ENCODE measurements at places on chromosomes 1 and 21. TPM values are rescaled to one million over a fixed set of nuclear protein-coding genes. Genes with fewer than 3 reads are reported as not detected.
A peak's percentile ranks its signal among the peaks of the same experiment; 100 is the strongest.

AGO4 gene
- total RNA-seq = 23.6 TPM

PRRX1 gene
- 25.9 TPM for total RNA-seq

GRCh38 chr1:21689661-21690372, 20.7 kb upstream of the RAP1GAP start:
- DNase-seq = no peak

- peak; percentile 71 for DNase-seq
Observed at GRCh38 chr1:117562581-117563491, 43.0 kb upstream of the TENT5C start.

GRCh38 chr21:41680444-41681347, 86.2 kb downstream of the RIPK4 start:
- peak; percentile 63 for DNase-seq

GRCh38 chr21:43597052-43597451, 62.2 kb downstream of the HSF2BP start:
- no peak for DNase-seq

SLFNL1 gene
- total RNA-seq = 2.8 TPM

DNA sequence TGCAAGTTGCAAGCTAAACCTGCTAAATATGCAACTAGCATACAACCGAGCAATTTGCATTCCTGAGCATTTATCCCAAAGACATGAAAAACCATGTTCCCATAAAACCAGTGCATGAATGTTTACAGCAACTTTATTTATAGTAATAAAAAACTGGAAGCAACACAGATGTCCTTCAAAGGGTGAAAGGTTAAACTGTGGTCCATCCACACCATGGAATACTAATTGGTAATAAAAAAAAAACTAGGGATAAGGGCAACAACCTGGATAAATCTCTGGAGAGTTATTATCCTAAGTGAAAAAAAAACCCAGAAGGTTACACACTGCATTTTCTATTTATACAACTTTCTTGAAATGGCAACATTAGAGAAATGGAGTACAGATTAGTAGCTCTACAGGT, 474.1 kb downstream of the SMYD3 start:
- no peak for DNase-seq

AMY1A gene
- total RNA-seq = 1.6 TPM

FCRL4 gene
- not detected for total RNA-seq

GRCh38 chr1:67921725-67922489, 88.6 kb upstream of the GNG12 start:
- DNase-seq = no peak

BPNT1 gene
- total RNA-seq = 23.2 TPM

RNF223 gene
- total RNA-seq = 0.55 TPM

GRCh38 chr1:223229756-223230155, 86.7 kb upstream of the TLR5 start:
- no peak for DNase-seq

LRRN2 gene
- total RNA-seq = 3.2 TPM

TPTE gene
- total RNA-seq = not detected

S100A8 gene
- 266 TPM for total RNA-seq

GRCh38 chr1:172323686-172324085, 96.8 kb upstream of the C1orf105 start:
- DNase-seq = no peak

GRCh38 chr1:154326546-154327465, 1.5 kb downstream of the ATP8B2 start:
- no peak for DNase-seq

FAM163A gene
- not detected for total RNA-seq

STXBP3 gene
- 54.1 TPM for total RNA-seq

TEX38 gene
- not detected for total RNA-seq

- no peak for DNase-seq
Observed at GRCh38 chr1:244659694-244660093, 6.8 kb downstream of the DESI2 start.

MPZ gene
- 2.5 TPM for total RNA-seq

FYB2 gene
- 1.7 TPM for total RNA-seq

GRCh38 chr1:61244114-61244513, 161.8 kb downstream of the NFIA start:
- no peak for DNase-seq

PGLYRP3 gene
- total RNA-seq = not detected

DNA sequence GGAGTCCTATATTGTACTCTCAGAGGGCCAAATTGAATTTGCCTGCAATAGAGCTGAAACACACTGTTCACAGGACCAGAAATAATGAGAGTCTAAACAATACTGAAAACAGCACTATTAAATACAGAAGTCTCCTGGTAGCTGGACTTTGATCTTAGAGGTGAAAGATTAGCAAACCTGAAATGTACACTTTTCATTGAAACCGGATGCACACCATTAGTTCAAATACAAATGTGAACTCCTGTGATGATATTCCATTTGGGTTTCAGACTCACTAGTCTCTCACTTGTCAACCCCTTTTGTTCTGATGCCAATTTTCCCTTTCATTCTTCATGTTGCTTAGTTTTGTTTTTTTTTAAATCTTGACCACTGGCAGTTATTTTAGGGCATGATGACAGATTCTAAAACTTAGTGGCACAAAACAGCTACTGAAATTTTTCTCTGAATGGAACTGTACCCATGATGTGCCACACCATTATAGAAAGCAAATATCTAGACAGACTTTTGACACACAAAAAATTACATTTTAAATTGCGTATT, 5.9 kb upstream of the TNFSF4 start:
- DNase-seq = no peak

DNA sequence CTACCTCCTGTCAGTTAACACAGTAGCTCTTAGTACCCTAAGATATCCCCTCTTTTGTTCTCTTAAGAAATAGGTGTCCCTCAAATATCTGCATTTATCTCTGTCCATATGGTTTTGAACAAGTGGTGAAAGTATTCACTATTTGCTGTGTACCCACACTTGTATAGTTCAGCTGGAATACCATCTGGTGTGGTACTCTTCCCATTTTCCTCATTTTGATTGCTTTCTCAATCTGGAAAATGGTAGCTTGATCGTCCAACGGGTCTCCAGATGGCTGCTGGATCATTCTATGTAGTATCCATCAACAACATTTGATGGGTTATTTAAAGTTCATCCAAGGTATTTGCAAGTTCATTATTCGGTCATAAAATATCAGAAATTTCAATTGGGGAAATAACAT, 100.3 kb upstream of the DPYD start:
- no peak for DNase-seq

GRCh38 chr1:46102769-46103476, 29.5 kb downstream of the PIK3R3 start:
- DNase-seq = no peak

GRCh38 chr1:207987164-207987563, 76.2 kb upstream of the CD34 start:
- no peak for DNase-seq

NRIP1 gene
- total RNA-seq = 45.9 TPM

DNA sequence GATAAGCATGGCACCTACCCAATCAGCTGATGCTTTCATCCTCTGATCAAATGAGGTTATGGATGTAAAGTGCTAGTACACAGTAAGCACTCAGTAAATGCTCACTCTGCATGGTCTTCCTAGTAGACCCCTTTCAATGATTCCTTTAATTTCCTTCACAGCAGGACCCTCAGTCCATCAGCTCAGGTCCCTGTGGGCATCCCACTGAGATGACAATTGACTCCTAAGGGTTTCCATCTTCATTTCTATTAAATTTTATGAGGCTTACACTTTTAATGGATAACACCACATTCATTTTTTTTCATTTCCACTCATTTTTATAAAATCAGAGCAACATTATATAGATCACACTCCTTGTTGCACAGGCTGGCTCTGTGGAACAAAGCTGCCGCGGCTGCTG, 12.8 kb downstream of the RHOU start:
- DNase-seq = no peak

GRCh38 chr1:179251675-179252074, 22.2 kb upstream of the ABL2 start:
- DNase-seq = no peak

KLF17 gene
- 0.52 TPM for total RNA-seq
